Peyer's patch (tissue), 4 donors: ENCODE measurements at places on chromosomes 11 and 22. TPM values are rescaled to one million over a fixed set of nuclear protein-coding genes. Genes with fewer than 3 reads are reported as not detected.
A peak's percentile ranks its signal among the peaks of the same experiment; 100 is the strongest.

DNA sequence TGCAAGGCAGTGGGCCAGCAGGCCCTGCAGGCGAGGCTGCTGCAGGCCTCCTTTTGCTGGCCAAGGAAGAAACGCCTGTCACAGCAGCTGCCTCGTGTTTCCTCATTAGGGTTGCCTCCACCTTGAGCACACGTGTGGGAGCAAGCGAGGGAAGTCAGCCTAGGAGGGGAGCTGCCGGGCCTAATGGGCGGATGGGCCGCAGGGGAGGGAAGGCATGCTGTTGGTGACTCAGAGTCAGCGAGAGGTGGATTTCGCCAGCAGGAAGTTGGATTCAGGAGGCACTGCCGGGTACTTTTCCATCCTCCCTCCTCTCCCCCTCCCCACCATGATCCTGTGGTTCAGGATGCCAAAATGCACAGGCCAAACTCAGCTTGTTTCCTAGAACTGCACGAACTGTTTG is 498.7 kb downstream of the METTL15 start:
- no peak overlapping the region for H3K4me3 ChIP-seq
- no peak for DNase-seq
- H3K27ac ChIP-seq: no peak overlapping the region
- H3K27me3 ChIP-seq: no peaks in the 10 kb centered on the region
- no peaks in the 10 kb centered on the region for H3K4me1 ChIP-seq

The FLRT1 gene
- not detected for total RNA-seq

- H3K4me1 ChIP-seq: peaks cover 20% of the 10 kb centered on the region
- no peak overlapping the region for H3K4me3 ChIP-seq
- H3K27ac ChIP-seq: no peak overlapping the region
- no peaks in the 10 kb centered on the region for H3K27me3 ChIP-seq
- DNase-seq: no peak
These were observed 11.1 kb upstream of the ST3GAL4 start for GRCh38 chr11:126344141-126345080.

- DNase-seq: no peak
- no peaks in the 10 kb centered on the region for H3K27me3 ChIP-seq
- H3K4me1 ChIP-seq: no peaks in the 10 kb centered on the region
These were observed 148.4 kb downstream of the ME3 start for GRCh38 chr11:86523738-86524619.

- H3K27me3 ChIP-seq: peaks cover 8% of the 10 kb centered on the region
- H3K36me3 ChIP-seq: no peaks in the 10 kb centered on the region
- DNase-seq: no peak
- peaks cover 11% of the 10 kb centered on the region for H3K4me1 ChIP-seq
These were observed at the start of gene UPB1 for GRCh38 chr22:24494528-24495364. TSS of gene UPB1 (plus strand) at chr22:24495332. CDS start at chr22:24495404, 72 bp downstream.

The RCOR2 gene
- total RNA-seq: 0.57 TPM

The MS4A4A gene
- total RNA-seq: 17.0 TPM

DNA sequence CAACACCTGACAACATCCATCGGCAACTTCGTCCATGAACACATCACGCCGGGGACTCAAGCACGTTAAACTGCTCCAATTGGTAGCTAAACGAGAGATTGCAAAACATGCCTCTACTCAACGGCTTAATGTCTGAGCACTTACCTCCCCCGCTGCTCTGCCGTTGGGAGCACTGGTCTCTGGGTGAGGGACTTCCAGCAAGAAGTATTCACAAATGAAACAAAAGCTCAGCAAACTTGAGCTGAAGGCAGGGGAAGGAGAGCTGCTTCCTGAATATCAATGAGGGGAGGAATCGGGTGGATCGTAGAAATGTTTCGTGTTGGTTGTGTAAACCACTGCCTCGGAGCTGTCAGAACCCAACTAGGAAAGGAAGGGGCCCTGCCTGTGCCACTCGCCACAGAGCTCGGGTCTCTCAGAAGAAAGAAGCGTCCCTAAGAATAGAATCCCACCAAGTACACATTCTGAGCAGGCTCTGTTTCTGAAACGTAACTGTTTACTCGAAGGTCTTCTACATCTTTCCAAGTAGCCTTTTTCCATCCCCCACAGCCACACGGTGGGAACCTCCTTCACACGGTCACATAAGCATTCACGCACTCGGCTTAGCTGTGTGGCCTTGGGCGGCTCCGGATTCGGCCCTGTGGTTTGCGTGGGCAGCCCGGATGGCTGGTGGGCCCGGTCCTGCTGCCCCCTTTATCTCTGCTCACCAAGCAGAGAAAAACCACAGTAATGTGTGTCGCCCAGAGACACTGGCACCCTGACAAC is at the start of gene MLC1:
Gene MLC1, minus strand, starts transcription at position 216 of the 762 bp plus-strand sequence. CDS start 524 bp downstream, outside the sequence.
- no peaks in the 10 kb centered on the region for H3K4me1 ChIP-seq
- H3K36me3 ChIP-seq: no peaks in the 10 kb centered on the region
- H3K27ac ChIP-seq: no peak within 1 kb of the TSS
- H3K4me3 ChIP-seq: no peak within 1 kb of the TSS
- DNase-seq: no peak

DNA sequence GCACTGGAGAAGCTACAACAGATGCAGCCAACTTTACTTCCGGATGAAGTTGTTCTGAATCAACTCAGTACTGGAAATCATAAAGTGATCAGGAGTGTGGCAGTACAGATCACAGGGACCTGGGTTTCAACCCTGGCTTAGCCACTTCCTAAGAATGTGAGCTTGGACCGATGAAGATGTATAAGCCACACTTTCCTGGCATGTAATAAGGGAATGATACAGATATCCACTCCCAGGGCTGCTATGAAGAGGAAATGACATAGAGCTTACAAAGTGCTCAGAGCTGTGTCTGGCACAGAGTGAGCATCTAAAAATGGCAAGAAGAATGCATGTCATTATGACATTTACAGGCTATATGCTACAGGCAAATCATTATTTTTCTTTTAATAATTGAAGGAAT is 378.7 kb downstream of the NTM start:
- no peak for DNase-seq
- no peaks in the 10 kb centered on the region for H3K36me3 ChIP-seq
- H3K27me3 ChIP-seq: no peaks in the 10 kb centered on the region
- no peak overlapping the region for H3K4me3 ChIP-seq
- H3K27ac ChIP-seq: no peak overlapping the region
- no peaks in the 10 kb centered on the region for H3K4me1 ChIP-seq

- H3K36me3 ChIP-seq: no peaks in the 10 kb centered on the region
- H3K4me1 ChIP-seq: no peaks in the 10 kb centered on the region
These were observed 95.4 kb downstream of the TIMP3 start for GRCh38 chr22:32896891-32897290.

DNA sequence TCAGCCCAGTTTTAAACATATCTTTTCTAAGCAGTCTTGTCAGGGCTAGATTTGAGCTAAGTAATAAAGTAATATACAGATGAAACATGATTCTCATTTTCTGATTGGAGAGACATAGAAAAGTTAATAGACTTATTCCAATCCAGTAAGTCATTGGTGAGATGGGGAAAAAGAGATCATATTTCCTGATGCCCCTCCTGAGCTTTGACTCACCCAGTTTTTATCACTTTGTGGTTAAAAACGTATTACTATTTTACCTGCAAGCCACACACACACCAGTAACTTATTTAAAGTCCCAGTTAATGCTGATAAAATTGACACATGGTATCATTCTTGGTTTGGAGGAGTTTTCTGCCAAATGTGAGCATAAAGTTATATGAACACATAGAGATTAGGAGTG is 306.8 kb downstream of the CADM1 start:
- no peak overlapping the region for H3K4me3 ChIP-seq
- no peaks in the 10 kb centered on the region for H3K4me1 ChIP-seq
- DNase-seq: no peak
- H3K27me3 ChIP-seq: no peaks in the 10 kb centered on the region
- no peak overlapping the region for H3K27ac ChIP-seq

The IGSF22 gene
- not detected for total RNA-seq

DNA sequence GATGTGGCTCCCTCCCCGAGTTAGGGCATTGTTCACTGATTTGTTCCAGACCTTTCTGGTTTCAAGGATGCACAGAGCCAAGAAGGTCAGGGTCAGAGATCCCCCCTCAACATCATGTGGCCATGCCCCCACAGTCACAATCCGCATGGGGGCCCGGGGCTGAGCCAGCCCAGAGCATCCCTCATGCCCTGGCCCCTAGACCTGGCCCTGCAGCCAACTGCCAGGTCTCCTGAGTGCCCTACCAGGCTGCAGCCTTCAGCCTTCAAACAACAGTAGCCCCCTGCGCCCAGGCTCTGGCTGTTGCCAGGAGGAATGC is 142.4 kb downstream of the CRYBB2 start:
- H3K36me3 ChIP-seq: peaks cover 33% of the 10 kb centered on the region
- H3K4me1 ChIP-seq: no peaks in the 10 kb centered on the region

DNA sequence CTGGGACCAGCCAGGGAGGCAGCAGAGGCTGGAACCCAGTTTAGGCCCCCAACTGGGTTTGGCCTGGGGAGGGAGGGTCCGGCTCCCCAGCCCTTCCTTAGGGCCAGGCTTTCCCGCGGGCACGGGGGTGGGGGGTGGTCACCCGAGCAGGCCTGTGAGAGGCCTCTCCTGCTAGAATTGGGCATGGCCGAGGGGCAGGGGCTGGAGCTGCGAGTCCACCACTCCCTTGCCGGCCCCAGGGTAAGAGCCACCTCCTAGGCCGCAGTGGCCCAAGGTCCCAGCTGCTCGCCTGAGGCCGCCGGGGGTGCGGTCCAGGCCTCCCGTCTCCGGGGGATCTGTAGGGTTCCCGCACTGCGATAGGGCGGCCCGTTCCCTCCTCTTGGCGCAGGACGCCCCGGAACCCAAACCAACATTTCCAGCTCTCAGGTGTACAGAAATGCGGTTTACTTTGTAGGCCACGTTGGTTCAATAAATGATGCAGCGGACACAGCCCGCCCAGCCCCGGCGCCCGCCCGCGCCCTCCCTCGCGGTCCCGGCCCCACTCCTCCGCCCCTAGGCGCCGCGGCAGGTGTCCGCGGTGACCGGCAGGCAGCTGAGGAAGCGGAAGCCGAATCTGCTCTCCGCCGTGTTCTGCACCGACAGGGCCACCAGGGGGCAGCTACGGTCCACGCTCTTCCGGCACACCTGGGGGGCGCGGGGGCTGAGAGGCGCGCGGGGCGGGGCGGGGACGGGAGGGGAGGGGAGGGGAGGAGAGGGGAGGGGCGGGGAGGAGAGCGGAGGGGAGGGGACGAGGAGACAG is 5.9 kb downstream of the LMNTD2 start:
- H3K27me3 ChIP-seq: no peaks in the 10 kb centered on the region
- H3K4me1 ChIP-seq: peaks cover 26% of the 10 kb centered on the region
- peak overlapping the region; percentile 31 for H3K4me3 ChIP-seq
- no peaks in the 10 kb centered on the region for H3K36me3 ChIP-seq
- peak overlapping the region; percentile 49 for H3K27ac ChIP-seq

- H3K36me3 ChIP-seq: no peaks in the 10 kb centered on the region
- H3K4me1 ChIP-seq: no peaks in the 10 kb centered on the region
- peak overlapping the region; percentile 59 for H3K4me3 ChIP-seq
- no peaks in the 10 kb centered on the region for H3K27me3 ChIP-seq
- peak overlapping the region; percentile 92 for H3K27ac ChIP-seq
- DNase-seq: peak; percentile 54
These were observed 734 bp downstream of the SNU13 start for GRCh38 chr22:41687901-41688364.

DNA sequence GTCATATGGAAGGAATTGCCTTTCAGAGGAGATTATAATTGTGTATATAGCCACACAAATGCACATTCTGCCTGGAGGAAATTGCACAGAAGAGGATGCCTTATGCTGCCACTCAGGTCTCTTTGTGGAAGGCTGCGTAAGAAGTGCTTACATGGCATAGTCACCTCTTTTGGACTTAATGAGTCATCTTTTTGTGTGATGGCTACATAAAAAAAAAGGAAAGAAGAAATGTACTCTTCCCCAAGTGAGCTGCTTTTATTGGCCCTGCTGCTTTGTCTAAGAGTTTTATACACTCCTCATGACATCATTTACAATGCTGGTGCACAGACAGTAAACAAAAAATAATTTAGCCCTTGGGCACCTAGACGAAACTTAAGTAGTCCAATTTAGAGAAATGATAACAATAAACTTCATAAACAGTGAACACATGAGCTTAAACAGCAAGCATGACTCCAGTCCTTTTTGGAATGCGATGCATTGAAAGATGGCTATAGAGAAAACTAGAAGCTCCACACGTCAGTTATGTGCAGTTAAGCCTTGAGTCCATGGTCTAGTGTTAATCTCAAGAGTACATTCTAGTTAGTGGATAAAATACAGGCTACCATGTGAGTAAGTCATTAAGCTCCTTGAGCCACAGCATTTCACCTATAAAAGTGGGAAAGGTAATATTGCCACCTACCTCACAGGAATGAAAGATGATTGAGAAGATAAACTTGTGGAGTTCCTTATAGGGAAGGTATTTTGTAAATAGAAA is 12.0 kb downstream of the CSTPP1 start:
- H3K4me3 ChIP-seq: no peak overlapping the region
- no peaks in the 10 kb centered on the region for H3K27me3 ChIP-seq
- DNase-seq: no peak
- no peaks in the 10 kb centered on the region for H3K36me3 ChIP-seq

- H3K27ac ChIP-seq: no peak overlapping the region
- no peak for DNase-seq
- H3K4me3 ChIP-seq: no peak overlapping the region
- H3K36me3 ChIP-seq: no peaks in the 10 kb centered on the region
These were observed 170.0 kb upstream of the PDGFD start for GRCh38 chr11:104333977-104334376.

- no peak for DNase-seq
- H3K27me3 ChIP-seq: no peaks in the 10 kb centered on the region
- H3K4me3 ChIP-seq: no peak overlapping the region
- no peaks in the 10 kb centered on the region for H3K36me3 ChIP-seq
- H3K27ac ChIP-seq: no peak overlapping the region
These were observed 79.9 kb downstream of the FAM181B start for GRCh38 chr11:82653752-82654151.

The TRIM51 gene
- total RNA-seq: not detected

DNA sequence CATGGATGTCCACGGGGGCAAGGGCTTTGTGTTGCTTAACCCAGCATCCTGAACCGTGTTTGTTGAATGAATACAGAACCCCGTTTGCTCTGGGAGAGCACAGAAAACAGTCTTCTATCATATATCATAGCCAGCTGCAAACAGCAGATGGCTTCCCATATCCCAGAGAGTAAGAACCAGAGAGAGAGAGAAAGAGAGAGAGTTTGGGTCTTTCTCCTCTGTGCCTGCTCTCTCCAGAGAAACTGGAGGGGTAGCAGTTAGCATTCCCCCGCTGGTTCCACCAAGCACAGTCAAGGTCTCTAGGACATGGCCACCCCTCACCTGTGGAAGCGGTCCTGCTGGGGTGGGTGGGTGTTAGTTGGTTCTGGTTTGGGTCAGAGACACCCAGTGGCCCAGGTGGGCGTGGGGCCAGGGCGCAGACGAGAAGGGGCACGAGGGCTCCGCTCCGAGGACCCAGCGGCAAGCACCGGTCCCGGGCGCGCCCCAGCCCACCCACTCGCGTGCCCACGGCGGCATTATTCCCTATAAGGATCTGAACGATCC is 440 bp upstream of the TIMP3 start:
- H3K27ac ChIP-seq: peak overlapping the region; percentile 79
- no peaks in the 10 kb centered on the region for H3K27me3 ChIP-seq
- no peaks in the 10 kb centered on the region for H3K36me3 ChIP-seq
- H3K4me3 ChIP-seq: peak overlapping the region; percentile 46

The TSPAN32 gene
- 1.7 TPM for total RNA-seq

The PGA5 gene
- total RNA-seq: not detected

DNA sequence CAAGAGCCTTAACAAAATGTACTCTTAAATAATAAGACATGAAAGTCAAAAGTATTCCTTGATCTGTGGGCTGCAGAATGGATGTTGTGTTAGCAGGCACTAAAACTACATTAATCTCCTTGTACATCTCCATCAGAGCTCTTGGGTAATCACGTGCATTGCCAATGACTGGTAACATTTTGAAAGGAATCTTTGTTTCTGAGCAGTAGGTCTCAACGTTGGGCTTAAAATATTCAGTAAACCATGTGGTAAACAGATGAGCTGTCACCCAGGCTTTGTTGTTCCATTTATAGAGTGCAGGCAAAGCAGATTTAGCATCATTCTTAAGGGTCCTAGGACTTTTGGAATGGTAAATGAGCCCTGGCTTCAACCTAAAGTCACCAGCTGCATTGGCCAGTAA is 152.9 kb downstream of the PKNOX2 start:
- no peak overlapping the region for H3K4me3 ChIP-seq
- H3K27me3 ChIP-seq: no peaks in the 10 kb centered on the region
